ENCODE measurements at places on chromosomes 12 and 14. TPM values are rescaled to one million over a fixed set of nuclear protein-coding genes. Genes with fewer than 3 reads are reported as not detected.

DNA sequence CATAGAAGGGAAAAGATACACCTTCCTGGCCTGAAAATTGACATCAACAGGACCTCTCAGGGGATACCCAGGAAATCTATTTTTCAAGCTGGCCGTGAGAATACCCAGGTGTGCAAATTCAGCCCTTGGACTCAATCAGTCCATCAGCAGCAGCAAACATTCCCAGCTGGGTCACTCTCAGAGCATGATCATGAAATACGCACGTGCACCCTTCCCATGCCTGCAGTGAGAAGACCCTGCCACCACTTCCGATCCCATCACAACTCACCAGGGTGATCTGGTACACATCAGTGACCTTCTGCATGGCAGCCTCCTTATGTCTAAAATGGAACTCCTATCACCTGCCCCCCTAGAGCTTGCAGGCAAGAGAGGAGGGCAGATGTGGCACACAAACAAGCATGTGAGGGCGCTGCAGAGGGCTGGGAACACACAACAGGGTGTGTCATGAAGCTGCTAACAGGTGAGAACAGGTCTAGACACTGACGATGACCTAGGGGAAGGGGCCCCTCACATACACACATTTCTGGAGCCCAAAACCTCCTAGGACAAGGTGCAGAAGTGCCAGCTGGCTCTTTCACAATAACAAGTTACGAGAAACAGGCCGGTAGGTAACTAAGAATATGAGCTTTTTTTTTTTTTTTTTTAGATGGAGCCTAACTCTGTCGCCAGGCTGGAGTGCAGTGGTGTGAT, 37.8 kb upstream of the TC2N start:
- DNase-seq: no peak

Gene OVCH1
- 0.49 TPM for polyA plus RNA-seq

- no peak for DNase-seq
Observed at GRCh38 chr12:49798934-49799333, 29.3 kb downstream of the NCKAP5L start.

Gene SLC25A47
- not detected for polyA plus RNA-seq

DNA sequence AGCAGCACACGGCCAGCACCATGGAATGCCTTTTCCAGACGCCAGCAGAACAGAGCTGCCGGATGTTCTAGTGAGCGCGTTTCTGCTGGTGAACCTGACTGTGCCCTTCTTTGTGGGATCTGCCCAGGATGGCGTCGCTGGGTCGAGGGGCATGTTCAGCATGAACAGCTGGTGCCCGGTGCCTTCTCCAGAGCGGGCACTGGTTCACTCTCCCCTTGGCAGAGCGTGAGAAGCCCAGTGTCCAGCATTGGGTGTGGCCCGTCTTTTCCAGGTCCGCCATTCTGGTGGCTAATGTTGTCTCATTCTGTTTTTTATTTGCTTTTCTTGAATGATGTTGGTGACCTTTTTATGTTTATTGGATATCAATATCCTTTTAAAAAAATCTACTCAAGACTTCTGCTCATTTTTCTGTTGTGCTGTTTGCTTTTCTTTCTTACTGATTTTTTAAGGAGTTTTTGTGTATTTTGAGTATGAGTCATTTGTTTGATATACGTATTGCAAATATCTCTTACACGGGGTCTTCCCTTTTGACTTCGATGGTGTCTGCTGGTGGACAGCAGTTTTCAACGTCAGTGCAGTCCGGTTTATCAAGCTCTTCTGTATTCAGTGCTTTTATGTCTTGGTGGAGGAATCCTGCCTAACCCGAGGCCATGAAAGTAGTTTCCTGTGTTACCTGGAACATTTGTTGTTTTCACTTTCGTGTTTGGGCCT, 74.3 kb downstream of the ADGRD1 start:
- DNase-seq: no peak

DNA sequence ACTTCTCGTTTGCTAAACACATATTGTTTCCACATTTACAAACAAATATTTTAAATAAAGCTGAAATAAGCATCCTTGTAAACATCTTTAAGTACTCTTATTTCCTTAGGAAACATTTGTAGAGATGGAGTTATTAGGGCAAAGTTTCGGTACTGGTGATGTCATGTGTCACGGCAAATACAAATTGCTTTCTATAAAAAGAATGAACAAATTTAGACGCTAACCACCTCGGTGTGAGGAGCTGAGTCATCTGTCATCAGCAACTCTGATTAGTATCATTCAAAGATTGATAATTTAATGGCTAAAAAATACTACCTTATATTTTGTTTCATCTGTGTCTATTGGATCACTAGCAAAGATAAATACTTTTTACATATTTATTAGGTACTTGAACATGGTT, 982.0 kb downstream of the VRK1 start:
- DNase-seq: no peak

- DNase-seq: no peak
Observed at GRCh38 chr14:54472315-54472714, 16.5 kb downstream of the GMFB start.

DNA sequence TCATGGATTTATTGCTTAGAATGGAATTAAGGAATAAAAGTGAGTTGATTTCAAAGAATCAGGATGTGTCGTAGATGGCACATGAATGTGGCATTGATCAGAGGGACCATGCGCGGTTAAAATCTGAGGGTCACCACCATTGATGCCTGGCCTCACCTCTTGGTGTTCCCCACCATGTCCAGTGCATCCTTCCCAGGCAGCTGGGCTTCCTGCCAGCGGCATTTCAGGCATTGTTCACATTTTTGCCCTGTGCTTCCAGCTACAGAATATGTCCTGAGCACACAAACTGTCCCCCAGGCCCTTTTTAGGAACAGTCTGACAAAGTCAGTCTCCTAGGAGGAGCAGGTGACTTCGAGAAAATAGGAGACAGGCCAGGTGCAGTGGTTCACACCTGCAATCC, 42.0 kb upstream of the TSPAN9 start:
- DNase-seq: no peak

DNA sequence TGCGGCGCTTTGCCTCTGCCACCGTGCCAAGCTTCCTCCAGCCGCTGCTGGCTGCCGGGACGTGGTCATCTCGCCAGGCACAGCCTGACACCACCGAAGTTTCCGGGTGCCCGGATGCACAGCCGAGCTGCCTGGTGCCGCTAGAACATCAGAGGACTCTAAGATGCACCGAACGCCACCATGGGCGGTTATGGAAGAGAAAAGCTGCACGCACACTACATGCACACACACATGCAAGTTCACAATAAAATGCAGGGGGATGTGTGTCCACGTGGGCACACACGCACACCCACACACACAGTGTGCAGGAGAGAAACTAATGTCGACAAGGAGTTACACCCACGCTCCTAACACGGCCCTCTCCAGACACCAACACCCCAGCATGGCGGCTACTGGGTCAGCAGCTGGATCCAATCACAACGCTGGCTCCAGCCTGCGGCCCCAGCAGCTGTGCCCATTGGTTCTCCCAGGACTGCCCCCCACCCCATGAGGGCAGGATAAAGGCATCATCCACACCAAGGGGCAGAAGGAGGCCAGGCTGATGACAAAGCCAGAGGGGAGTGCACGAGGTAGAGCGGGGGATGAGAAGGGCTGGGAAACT, 82.7 kb downstream of the BCL11B start:
- DNase-seq: no peak

DNA sequence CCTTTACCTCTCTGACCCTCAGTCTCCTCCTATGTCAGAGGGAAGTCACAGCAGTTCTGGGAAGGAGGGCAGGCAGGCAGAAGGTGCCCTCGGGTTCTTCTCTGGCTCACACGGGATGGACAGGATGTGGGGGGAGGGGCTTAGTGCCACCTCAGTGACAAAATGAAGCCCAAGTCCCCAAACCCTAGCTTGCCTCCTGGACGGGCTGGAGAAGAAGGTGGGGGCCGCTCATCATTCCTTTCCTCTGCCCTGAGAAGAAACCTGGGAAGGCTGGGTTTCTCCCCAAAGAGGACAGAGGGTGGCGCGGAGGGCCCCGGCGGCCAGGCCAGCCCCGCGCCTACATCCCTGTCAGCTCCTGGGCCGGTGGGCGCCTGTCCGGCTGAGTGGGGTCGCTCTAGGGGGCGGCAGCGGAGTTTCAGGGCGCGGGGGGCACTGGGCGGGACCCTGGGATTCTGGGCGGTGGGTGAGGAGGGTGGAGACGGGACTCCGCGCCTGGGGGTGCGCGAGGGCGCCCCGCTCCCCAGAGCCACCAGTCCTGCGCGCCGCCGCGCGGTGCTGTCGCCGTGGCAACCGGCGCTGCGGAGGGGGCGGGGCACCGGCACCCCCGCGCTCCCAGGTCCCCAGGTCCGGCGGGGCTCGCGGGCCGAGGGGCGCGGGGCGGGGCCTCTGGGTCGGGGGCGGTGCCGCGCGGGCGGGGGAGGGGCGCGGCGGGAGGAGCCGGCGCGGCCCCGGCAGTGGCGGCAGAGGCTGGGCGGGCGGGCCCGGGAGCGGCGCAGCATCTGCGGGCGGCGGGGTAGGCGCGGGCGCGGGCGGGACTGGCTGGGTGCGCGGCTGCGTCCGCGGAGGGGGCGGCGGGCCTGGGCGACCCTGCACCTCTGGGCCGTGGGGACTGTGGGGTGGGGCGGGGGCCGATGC, at the start of gene TMEM121:
TMEM121 (plus strand) TSS at position 723 of the 915 bp plus-strand sequence. CDS start 2,252 bp downstream, outside the sequence.
- DNase-seq: no peak

DNA sequence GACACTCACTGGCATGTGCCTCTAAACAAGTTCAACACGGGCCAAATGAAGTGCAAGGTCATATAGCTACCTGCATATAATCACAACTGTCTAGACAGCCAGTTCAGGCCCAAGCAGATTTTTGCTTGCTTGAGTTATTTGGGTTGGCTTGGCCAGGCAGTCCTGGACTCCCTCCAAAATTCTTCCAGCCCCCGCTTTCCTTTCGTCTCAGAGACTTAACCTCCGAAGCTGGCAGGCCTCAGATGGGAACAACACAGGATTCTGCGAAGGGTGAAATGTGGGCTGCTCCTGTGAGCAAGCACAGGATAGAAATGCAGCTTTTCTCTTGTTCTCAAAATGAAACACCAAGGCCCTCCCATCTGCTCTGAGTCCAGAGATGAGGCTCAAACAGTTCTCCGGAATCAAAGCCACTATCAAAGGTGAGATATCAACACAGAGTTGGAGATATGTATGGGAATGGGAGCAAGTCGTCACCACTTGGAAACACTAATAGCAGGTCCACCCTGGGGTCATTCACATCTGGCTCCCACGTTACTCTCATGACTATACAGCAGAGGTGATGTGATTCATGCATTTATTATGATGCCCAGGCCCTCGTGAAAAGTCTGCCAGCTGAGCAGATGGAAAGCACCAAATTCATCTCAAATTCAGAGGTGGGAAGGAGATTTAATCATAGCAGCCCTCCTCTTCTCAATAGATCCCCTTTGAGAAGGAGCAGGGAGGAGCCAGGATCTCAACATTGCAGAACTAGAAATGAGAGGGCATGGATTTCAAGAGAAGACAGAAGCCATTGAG, 389.8 kb downstream of the NUAK1 start:
- no peak for DNase-seq

Gene CTSG
- 0.71 TPM for polyA plus RNA-seq

Gene KRT72
- 0.04 TPM for polyA plus RNA-seq

Gene GLIPR1L2
- 0.92 TPM for polyA plus RNA-seq

Gene MLF2
- 244 TPM for polyA plus RNA-seq

Gene IAPP
- polyA plus RNA-seq: not detected

DNA sequence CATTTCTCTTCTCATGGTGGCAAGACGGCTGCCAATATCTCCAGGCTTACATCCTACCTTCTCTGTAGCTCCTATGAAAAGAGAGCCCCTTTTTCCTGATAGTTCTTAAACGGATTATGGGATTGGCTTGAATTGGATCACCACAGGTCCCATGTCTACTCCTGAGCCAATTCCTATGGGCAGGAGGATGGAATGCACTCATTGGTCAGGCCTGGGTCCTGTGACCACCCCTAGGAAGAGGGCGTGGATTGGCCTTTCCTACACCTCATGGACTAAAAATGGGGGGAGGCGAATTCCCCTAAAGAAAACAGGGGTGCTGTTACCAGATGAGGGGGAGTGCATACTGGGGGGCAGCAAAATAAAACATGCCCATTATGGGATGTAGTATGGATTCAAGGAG, 108.8 kb downstream of the PTPN11 start:
- no peak for DNase-seq

- no peak for DNase-seq
Observed at GRCh38 chr14:56040121-56040520, 78.1 kb upstream of the PELI2 start.

DNA sequence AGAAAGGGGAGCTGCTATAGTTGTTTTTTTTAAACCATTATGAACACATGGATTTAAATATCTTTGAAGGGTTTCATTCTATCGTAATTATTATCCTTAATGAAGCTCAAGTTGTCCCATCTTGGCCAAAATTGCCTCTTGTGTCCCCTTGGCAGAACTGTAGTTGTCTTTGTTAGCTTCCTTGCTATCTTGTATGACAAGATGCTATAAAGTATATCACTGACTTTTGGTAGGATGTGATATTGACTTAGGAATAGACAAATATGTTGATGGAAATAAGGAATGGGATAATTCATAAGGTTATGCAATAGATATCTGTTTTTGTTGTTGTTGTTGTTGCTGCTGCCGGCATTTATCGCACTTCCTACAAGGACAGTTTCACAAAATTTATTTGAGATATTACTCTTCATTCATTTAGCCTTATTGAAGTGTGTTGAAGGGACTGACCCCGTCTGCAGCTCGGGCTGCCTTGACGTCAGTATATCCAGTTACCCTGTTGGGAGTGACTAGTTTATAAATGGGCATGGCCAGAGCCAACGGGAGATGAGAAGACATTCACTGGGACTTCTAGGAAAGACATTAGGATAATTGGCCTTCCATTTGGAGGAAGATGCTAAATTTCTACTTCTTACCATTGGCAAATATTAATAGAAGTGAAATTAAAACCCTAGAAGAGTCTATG, 26.1 kb upstream of the APOLD1 start:
- no peak for DNase-seq

GRCh38 chr14:76498976-76499375, 123.0 kb downstream of the ESRRB start:
- DNase-seq: no peak

Gene CCDC175
- polyA plus RNA-seq: 0.60 TPM

DNA sequence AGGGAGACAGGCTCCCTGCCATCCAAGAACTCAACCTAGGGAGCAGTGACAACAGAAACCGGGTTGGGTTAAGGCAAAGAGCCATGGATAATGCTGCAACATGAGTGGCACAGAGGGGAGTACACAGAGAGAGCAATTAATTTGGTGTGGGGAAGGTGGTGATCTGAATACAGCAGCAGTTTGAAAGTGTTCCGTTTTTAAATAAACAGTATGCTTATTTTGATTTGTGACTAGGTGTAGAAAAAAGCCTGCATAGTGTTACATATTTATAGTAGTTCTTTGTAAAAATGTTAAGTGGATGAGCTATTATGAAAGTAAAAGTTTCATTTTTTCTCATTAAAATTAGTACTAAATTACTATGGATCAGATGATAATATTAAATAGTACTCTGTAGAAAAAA, 8.7 kb downstream of the AKAP5 start:
- no peak for DNase-seq

Gene TAMALIN
- 19.3 TPM for polyA plus RNA-seq

GRCh38 chr12:70609203-70609602, 28.0 kb downstream of the PTPRB start:
- DNase-seq: no peak

Gene KRT5
- 0.59 TPM for polyA plus RNA-seq

- DNase-seq: no peak
Observed at GRCh38 chr14:73817020-73817655, 34.5 kb upstream of the PTGR2 start.

GRCh38 chr14:90717916-90718315, 98.3 kb downstream of the TTC7B start:
- DNase-seq: no peak

GRCh38 chr14:63874223-63874622, 21.4 kb downstream of the SYNE2 start:
- no peak for DNase-seq

All from renal pelvis (tissue), 12 donors.